ENCODE measurements at places on chromosomes 2 and 18.

- H3K4me1 ChIP-seq = no peaks in the 10 kb centered on the region
- no peaks in the 10 kb centered on the region for H3K36me3 ChIP-seq
- no peak overlapping the region for H3K4me3 ChIP-seq
These were observed 62.8 kb downstream of the SMIM21 start for GRCh38 chr18:75364512-75365253.

DNA sequence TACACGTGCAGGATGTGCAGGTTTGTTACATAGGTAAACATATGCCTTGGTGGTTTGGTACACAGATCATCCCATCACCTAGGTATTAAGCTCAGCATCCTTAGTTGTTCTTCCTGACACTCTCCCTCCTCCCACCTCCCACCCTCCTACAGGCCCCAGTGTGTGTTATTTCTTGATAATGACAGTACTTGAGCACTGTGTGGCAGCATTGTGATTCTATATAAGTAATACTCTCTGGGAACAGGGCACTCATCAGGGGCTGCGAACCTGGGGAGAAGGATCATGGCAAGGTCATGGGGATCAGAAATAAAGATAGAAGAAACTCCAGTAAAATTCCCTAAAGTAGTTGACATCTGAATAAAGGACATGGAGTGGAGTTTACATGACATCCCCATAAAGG lies 1256.2 kb upstream of the CRIM1 start:
- H3K27ac ChIP-seq = no peak overlapping the region
- no peaks in the 10 kb centered on the region for H3K27me3 ChIP-seq
- H3K4me3 ChIP-seq = no peak overlapping the region
- peak; percentile 15 for DNase-seq

GRCh38 chr2:189287982-189288521 lies 108.5 kb upstream of the COL5A2 start:
- H3K4me1 ChIP-seq = peaks cover 23% of the 10 kb centered on the region
- DNase-seq = peak; percentile 96
- H3K27ac ChIP-seq = peak overlapping the region; percentile 43
- no peaks in the 10 kb centered on the region for H3K36me3 ChIP-seq

GRCh38 chr2:27502142-27502541 lies 5.5 kb downstream of the GCKR start:
- DNase-seq = no peak
- no peak overlapping the region for H3K4me3 ChIP-seq
- H3K36me3 ChIP-seq = no peaks in the 10 kb centered on the region
- H3K27me3 ChIP-seq = no peaks in the 10 kb centered on the region
- peaks cover 3% of the 10 kb centered on the region for H3K4me1 ChIP-seq

DNA sequence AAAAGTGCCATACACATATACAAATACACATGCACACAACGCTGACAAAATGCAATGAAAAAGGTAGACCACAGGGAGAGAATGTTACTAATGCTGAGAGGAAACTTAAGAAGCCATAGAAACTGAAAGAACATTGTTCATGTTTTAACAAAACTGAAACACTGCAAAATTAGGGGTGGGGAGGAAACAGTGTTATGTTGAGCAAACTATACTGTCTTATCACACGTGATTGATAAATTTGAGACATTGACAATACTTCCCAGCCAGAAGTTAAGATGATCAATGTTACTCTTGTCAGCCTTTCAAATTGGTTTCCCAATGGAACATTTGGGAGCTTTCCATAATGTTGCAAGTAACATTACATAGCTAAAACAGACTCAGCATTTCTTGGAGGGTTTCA lies 165.5 kb downstream of the L3MBTL4 start:
- no peak overlapping the region for H3K4me3 ChIP-seq
- H3K27ac ChIP-seq = no peak overlapping the region
- no peaks in the 10 kb centered on the region for H3K36me3 ChIP-seq
- H3K4me1 ChIP-seq = no peaks in the 10 kb centered on the region

GRCh38 chr2:197170208-197170607 lies 140.4 kb downstream of the ANKRD44 start:
- no peak overlapping the region for H3K4me3 ChIP-seq
- H3K36me3 ChIP-seq = no peaks in the 10 kb centered on the region
- no peaks in the 10 kb centered on the region for H3K4me1 ChIP-seq
- H3K27me3 ChIP-seq = no peaks in the 10 kb centered on the region

GRCh38 chr2:118850168-118850900 lies 2.9 kb upstream of the EN1 start:
- no peaks in the 10 kb centered on the region for H3K36me3 ChIP-seq
- H3K4me3 ChIP-seq = no peak overlapping the region
- H3K27ac ChIP-seq = no peak overlapping the region
- no peak for DNase-seq
- no peaks in the 10 kb centered on the region for H3K4me1 ChIP-seq

DNA sequence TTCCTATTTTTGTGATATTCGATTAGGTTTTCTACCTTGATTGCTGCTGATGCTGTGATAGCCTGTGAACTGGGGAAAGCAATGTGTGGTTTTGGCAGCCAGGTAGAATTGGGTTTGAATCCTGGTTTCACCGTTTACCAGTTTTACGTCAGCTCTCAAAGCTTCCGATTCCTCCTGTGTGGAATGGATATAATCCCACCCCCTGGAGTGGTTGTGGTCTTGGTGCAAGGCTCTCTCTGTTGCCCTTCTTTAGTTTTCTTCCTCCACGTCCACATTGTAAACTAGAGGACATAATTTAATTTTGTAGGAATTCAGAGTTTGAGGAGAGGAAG lies 45.0 kb downstream of the PHLPP1 start:
- H3K4me3 ChIP-seq = peak overlapping the region; percentile 58
- no peaks in the 10 kb centered on the region for H3K27me3 ChIP-seq
- no peaks in the 10 kb centered on the region for H3K36me3 ChIP-seq
- peak overlapping the region; percentile 93 for H3K27ac ChIP-seq
- peak; percentile 29 for DNase-seq
- H3K4me1 ChIP-seq = peaks cover 15% of the 10 kb centered on the region

DNA sequence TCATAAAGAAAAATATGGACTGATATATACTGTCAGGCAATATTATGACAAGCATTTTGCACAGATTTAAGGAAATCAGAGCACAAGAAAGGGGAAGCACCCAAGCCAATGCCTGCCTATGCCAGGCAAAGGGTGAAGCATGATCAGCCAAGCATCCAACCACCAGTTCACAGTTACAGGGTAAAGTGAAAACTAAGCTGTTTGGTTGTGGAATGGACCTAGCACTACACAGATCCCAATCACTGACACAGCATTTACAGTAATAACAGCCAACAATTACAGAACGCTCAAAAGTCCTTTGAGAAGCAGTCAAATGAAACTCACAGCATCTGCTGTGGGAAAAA lies 90.3 kb downstream of the SP3 start:
- H3K4me1 ChIP-seq = no peaks in the 10 kb centered on the region
- H3K4me3 ChIP-seq = no peak overlapping the region
- H3K27me3 ChIP-seq = no peaks in the 10 kb centered on the region
- H3K36me3 ChIP-seq = no peaks in the 10 kb centered on the region
- H3K27ac ChIP-seq = no peak overlapping the region

DNA sequence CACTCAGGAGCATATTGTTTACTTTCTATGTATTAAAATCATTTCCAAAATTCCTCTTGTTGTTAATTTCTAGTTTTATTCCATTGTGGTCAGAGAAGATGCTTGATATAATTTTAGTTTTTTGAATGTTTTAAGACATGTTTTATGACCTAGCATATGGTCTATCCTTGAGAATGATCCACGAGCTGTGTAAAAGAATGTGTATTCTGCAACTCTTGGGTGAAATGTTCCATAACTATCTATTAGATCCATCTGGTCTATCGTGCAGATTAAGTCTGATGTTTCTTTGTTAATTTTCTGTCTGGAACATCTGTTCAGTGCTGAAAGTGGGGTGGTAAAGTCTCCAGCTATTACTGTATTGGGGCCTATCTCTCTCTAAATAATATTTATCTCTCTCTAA lies 83.3 kb upstream of the EPAS1 start:
- no peak overlapping the region for H3K27ac ChIP-seq
- no peaks in the 10 kb centered on the region for H3K27me3 ChIP-seq
- no peaks in the 10 kb centered on the region for H3K4me1 ChIP-seq
- no peak overlapping the region for H3K4me3 ChIP-seq

GRCh38 chr2:102057502-102058292 lies 65.9 kb downstream of the IL1R2 start:
- H3K4me1 ChIP-seq = no peaks in the 10 kb centered on the region
- H3K27ac ChIP-seq = no peak overlapping the region
- no peaks in the 10 kb centered on the region for H3K36me3 ChIP-seq
- H3K27me3 ChIP-seq = no peaks in the 10 kb centered on the region
- DNase-seq = no peak

DNA sequence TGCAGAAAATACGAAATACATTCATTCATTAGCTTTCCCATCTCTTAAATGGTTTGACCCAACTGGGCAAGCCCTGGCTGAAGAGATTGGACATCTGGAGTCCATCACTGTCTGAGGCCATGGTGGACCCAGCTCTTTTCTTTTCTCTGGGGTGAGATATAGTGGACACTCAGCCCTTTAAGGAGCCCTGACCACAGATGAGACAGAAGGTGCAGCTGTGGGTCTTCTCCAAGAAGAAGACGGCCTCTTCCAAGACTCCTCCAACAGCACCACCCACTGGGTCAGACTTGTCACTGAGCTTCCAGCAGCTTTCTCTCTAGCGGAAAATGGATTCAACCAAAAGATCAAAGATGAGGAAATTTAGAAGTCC lies 27.2 kb downstream of the TWIST2 start:
- no peak for DNase-seq
- H3K36me3 ChIP-seq = no peaks in the 10 kb centered on the region
- H3K27me3 ChIP-seq = peaks cover 6% of the 10 kb centered on the region
- H3K4me1 ChIP-seq = no peaks in the 10 kb centered on the region
- no peak overlapping the region for H3K4me3 ChIP-seq

- DNase-seq = peak; percentile 15
- no peak overlapping the region for H3K4me3 ChIP-seq
- peaks cover 18% of the 10 kb centered on the region for H3K36me3 ChIP-seq
- H3K4me1 ChIP-seq = peaks cover 6% of the 10 kb centered on the region
- H3K27ac ChIP-seq = no peak overlapping the region
- no peaks in the 10 kb centered on the region for H3K27me3 ChIP-seq
These were observed 29.1 kb downstream of the ALMS1 start for GRCh38 chr2:73414696-73415095.

GRCh38 chr2:19540739-19541525 lies 182.5 kb upstream of the OSR1 start:
- H3K4me3 ChIP-seq = no peak overlapping the region
- no peak for DNase-seq
- H3K4me1 ChIP-seq = peaks cover 10% of the 10 kb centered on the region
- H3K27ac ChIP-seq = no peak overlapping the region
- H3K27me3 ChIP-seq = no peaks in the 10 kb centered on the region
- H3K36me3 ChIP-seq = no peaks in the 10 kb centered on the region

- no peaks in the 10 kb centered on the region for H3K36me3 ChIP-seq
- no peak overlapping the region for H3K27ac ChIP-seq
- no peak for DNase-seq
- peaks cover 6% of the 10 kb centered on the region for H3K4me1 ChIP-seq
These were observed 20.6 kb upstream of the EXOC6B start for GRCh38 chr2:72846171-72847095.

DNA sequence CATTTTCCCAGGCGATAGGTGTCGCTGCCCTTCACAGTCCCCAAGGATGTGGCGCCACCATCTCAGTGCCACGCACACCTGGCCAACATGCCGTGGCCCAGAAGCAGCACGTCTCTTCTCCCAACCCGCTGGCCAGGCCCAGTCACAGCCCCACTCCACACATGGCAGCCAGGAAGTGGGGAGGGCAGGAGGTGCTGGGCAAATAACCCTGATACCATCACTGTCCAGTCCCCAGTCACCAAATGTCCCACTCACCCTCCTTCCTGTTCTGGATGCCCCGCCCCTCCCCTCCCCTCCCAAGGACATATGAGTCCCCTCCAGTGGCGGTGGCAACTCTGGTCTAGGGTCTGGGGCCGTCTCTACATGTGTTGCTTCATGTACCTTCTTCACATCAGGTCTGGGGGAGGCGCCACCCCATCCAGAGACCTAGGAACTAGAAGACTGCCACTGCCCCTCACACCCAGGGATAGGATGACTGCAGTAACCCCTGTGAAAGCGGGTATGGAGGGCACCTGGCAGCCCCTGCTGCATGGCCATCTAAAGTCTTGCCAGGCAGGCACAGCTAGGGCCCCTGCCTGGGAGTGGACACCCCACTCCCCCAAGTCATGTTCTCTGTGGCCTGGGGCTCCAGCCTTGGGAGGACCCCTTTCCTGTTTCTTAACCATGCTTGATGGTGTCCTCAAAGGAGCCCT lies 7.3 kb upstream of the CAPN10 start:
- H3K27ac ChIP-seq = no peak overlapping the region
- no peaks in the 10 kb centered on the region for H3K27me3 ChIP-seq
- H3K36me3 ChIP-seq = no peaks in the 10 kb centered on the region
- H3K4me3 ChIP-seq = no peak overlapping the region

GRCh38 chr2:102669401-102669800 lies 50.0 kb downstream of the SLC9A2 start:
- no peaks in the 10 kb centered on the region for H3K27me3 ChIP-seq
- no peak for DNase-seq
- no peak overlapping the region for H3K27ac ChIP-seq
- no peaks in the 10 kb centered on the region for H3K36me3 ChIP-seq

GRCh38 chr2:31889044-31889443 lies 121.8 kb downstream of the MEMO1 start:
- H3K27me3 ChIP-seq = no peaks in the 10 kb centered on the region
- no peak for DNase-seq
- H3K27ac ChIP-seq = no peak overlapping the region
- no peak overlapping the region for H3K4me3 ChIP-seq

DNA sequence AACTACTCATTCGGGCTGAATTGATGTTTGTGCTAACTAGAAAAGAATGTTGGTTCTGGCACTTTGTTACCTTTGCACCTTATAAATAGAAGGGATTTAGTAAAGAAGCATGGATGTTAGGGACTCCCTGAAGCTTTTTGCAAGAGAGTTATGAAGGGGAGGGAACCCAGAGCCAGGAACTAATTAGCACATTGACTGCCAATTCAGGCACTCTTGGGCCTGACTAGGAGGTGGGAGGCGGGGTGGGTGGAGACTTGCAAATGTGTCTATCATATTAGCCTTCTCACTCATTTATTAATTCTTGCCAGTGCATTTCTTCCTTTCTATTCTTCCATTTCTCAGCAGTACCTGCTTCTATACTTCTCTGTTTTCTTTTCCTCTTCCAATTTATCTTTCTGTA lies 1022.4 kb downstream of the TMEM182 start:
- H3K27ac ChIP-seq = no peak overlapping the region
- H3K4me1 ChIP-seq = peaks cover 22% of the 10 kb centered on the region
- no peak for DNase-seq

DNA sequence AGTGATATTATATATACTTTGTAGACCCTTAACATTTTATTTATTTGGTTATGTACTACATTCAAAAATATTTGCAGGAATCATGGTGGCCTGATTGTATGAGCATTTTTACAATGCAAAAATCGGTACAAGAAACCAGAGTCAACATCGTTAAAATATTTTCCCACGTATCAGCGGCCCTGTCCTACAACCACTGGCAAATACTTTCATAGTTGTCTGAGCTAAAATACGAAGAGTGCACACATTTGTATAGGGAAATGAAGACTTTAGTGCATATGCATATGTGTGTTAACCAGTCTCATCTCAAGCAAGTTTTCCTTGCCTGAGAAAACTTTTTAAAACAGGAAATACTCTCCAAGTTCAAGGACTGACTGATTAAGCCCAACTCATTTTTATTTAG lies 35.9 kb downstream of the CCDC102B start:
- no peak overlapping the region for H3K4me3 ChIP-seq
- no peaks in the 10 kb centered on the region for H3K4me1 ChIP-seq
- H3K27ac ChIP-seq = no peak overlapping the region
- no peaks in the 10 kb centered on the region for H3K27me3 ChIP-seq
- H3K36me3 ChIP-seq = no peaks in the 10 kb centered on the region
